M059J (cell line): ENCODE measurements at places on chromosomes 12 and 14. TPM values are rescaled to one million over a fixed set of nuclear protein-coding genes. Genes with fewer than 3 reads are reported as not detected.

GALNT8 gene
- not detected in 2 replicates for total RNA-seq

P3H3 gene
- 18.8 and 34.4 TPM in 2 replicates for total RNA-seq

DNA sequence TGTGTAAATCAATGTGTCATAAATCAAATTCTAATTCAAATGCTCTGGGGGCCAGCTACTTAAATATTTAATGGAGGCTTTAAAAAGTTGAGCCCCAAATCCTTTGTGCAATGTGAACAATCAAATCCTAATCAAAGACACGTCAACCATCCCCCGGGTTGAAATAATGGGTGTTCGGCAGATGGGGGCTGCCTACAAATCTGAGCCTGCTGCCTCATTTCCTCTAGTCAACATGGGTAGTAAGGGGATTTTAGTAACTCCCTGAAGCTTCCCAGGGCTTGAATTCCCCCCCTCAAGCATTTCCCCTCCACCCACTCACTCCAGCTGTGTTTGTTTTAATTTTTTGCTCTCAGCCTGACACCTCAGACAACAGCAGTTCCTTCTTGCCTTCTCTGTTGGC is 37.8 kb downstream of the SRRM4 start:
- DNase-seq: no peak

GRCh38 chr12:127542391-127542790 is 724.6 kb upstream of the TMEM132C start:
- no peak for DNase-seq

DNA sequence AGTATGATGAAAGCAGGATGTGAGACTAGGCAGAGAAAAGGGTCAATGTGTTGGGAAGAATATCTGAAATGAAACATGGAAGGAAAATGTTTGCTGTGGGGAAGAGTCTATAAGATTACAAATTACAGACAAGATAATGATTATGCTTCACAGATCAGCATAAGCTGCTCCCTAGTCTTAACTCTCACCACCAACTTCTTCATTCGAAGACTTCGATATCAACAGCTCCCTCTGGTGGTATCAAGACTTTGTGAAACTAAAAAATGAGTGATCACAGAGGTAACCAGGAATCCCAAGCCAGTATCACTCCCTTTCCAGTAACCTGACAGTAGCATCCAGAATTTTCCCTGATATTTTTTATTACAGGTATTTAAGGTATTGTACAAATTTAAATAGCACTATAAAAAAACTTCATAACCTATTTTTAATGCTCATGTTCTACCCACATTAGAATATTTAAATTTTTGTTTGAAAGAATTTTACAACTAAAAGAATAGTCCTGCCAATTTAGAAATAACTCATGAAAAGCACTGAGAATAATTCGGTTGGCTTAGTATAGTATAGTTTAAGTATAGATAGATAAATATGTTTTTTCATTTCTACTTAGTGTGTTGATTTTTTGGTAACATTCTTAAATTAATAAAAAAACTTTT is 84.4 kb downstream of the C2CD5 start:
- peak; percentile 57 for DNase-seq

FAM181A gene
- not detected in 2 replicates for total RNA-seq

GRCh38 chr14:75176142-75176820 is at the start of gene TMED10:
TMED10 (minus strand) TSS chr14:75176612; CDS start chr14:75176579, 33 bp downstream.
- peak; percentile 79 for DNase-seq

DNA sequence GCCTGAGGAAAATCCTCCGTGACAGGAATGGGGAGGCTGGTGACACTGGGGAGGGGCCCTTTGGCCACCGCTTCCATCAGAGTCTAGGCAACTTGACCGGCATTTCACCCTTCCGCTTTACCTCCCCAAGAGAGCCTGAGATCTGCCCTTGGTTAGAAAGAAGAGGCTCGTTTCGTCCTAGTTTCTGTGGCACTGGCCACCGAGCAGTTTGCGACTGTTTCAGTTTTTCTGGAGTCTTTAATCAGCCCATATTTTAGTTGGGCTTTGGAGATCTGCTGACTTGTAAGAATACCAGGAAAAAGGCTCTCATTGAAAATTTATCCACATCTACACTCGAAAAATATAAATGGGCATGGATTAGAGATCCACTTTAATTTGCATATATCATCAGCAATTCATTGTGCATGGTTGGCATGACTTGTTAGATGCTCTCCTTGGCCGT is 414 bp upstream of the ANKS1B start:
- no peak for DNase-seq

GRCh38 chr12:2854669-2855453 is 2.0 kb downstream of the TEX52 start:
- no peak for DNase-seq

DNA sequence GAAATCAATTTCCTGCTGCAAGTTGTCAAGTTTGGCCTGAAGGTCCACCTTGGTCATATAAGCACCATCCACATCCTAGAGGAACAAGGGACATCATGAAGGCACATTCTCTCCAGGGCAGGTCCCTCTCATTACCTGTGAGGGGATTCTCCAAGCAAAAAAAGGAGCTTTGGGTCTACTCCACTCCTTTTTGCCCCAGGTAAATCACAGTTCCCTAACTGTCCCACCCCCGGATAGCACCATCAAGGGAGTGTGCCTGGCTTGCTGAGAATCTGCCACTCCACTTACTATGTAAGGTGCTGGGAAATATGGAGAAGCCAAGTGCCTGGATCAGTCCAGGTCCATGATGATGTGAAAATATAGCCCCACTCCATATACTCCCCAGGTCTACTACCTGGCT is 2.5 kb downstream of the KRT1 start:
- no peak for DNase-seq

GRCh38 chr12:12870465-12870864 is 20.9 kb upstream of the GPRC5A start:
- DNase-seq: peak; percentile 99

FKBP4 gene
- total RNA-seq: 42.1 and 43.0 TPM in 2 replicates

DNA sequence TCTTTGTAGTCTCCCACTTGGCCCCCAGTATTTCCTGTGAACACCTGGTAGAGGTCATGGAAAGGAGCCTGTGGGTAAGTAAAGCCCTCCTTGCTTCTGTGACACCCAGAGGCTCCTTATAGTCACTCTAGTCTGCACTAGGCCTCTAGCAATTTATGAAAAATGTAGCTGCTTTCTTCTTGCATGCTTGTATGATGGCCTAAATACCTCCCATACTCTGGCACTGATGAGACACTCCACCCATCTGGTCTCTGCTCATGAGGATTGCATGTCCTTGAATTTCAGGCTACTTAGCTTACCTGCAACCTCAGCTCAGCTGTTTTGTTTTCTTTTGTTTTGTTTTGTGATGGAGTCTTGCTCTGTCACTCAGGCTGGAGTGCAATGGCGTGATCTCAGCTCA is 4.6 kb upstream of the A2ML1 start:
- DNase-seq: no peak

DNA sequence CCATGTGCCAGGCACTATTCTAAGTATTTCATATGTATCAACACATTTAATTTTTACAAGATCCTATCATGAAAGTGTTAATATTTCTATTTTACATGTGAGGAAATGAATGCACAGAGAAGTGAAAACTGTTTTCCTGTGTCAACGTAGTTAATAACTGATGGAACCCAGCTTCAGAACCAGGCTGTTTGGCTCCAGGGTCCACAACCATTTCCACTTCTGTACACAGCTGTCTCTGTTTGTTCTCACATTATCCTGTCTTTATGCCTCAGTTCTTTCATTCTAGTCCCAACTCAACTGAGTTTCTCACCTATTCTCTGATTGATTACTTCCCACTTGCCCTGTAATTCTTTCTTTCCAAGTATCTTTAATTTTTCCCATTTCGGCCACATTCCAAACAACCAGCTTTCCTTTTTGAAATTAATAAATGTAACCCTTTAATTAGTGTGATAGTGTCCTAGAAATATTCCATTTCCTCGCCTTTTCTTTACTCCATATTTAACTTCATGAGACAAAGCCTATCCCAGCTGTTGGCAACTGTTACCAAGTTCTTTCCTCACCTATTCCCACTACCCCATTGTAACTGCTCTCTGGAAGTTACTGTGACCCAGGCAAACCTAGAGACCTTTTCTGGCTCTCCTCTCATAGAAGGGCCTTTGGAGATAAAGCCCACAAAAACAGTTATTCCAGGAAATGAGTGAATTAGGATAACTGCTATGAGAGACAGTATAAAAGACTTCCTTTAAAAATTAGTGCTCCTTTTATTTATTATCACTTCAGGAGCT is 218.7 kb downstream of the RASSF9 start:
- no peak for DNase-seq

DNA sequence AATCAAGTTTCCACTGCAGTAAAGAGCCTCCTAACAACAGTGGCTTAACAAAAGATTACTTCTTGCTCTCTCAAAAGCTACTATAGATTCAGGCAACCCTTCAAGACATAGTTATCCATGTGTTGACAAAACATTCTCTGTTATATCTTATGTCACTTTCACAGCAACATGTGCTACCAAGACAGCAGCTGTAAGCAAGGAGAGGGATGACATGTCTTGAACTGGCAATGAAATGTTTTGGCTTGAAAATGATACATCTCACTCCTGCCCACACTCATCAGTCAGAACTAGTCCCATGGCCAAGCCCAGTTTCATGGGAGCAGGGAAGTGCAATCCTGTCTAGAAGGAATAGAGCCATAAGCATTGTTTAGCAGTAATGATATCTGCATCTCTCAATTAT is 10.7 kb upstream of the GRIN2B start:
- no peak for DNase-seq

FZD10 gene
- not detected in 2 replicates for total RNA-seq

- no peak for DNase-seq
These were observed 181.3 kb downstream of the CACNA1C start for GRCh38 chr12:2234091-2234490.

CAND1 gene
- 58.6 and 96.5 TPM in 2 replicates for total RNA-seq

DNA sequence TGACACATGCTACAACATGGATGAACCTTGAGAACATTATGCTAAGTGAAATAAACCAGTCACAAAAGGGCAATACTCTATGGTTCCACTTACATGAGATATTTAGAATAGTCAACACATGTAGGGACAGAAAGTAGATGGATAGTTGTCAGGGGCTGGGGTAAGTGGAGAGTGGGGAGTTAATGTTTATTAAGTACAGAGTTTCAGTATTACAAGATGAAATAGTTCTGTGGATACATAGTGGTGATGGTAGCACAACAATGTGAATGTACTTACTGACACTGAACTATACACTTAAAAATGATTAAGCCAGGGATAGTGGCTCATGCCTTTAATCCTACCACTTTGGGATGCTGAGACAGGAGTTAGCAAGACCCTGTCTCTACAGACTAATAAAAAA is 8.7 kb downstream of the NUP107 start:
- no peak for DNase-seq

LRP1-AS gene
- not detected in 2 replicates for total RNA-seq

TAS2R9 gene
- not detected in 2 replicates for total RNA-seq

GRCh38 chr12:92151916-92152315 is 6.3 kb upstream of the BTG1 start:
- DNase-seq: no peak

TCL1B gene
- total RNA-seq: not detected in 2 replicates

DNA sequence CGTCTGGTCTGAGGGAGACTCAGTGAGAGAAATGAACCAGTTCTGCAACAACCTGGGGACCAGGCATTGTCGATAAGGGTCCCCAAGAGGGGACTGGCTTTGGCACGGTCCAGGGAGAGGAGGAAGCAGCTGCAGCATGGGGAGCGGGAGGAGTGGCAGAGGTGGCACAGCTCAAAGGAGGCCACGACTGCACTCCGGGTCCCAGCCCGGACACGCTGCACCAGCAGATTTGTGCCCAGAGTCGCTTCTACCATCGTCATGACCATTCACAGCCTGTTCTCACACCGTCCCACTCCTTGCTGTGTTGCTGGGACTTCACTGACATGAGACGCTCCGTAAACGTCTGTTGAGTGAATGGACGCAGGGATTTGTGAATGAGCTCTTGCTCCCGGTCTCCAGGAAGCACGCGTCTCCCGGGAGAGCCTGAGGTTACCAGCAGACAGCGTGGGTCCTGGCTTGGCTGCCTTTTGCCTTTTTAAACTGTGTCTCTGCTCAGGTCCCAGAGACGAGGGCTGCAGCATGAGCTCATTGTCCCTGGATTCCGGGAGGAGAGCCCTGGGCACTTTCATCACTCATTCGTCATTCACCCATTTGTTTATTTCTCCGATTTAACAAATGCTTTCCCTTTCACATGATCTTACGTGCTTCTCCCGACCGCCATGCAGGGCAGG is 137.0 kb downstream of the PIWIL1 start:
- no peak for DNase-seq

NOVA1 gene
- not detected in 2 replicates for total RNA-seq

OR6C74 gene
- total RNA-seq: not detected in 2 replicates

MYF5 gene
- total RNA-seq: not detected in 2 replicates

- no peak for DNase-seq
These were observed 7.0 kb upstream of the TINF2 start for GRCh38 chr14:24249230-24250021.

NR1H4 gene
- total RNA-seq: 0.10 and 0.20 TPM in 2 replicates

GRCh38 chr14:93965287-93965821 is 11.0 kb downstream of the ASB2 start:
- DNase-seq: peak; percentile 88

CCDC184 gene
- total RNA-seq: 0.12 TPM in 1 of 2 replicates, not detected in the other

GRCh38 chr14:93430315-93431035 is at the start of gene UNC79:
UNC79 (plus strand) TSS chr14:93430939; CDS start chr14:93431030, 91 bp downstream.
- DNase-seq: no peak

DNA sequence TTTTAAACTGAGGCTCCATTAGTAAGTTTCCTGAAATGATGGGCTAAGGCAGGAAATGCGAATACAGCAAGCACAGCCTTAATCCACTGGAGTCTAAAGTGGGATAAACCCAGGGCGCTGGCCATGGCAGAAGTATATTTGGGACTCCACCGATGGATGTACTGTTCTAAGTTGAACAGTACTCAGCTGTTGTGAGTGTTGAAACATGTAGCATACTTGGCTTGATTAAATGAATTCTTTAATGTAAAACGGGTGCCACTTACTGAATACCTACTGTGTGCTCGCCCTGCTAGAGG is 996 bp downstream of the SSPN start:
- DNase-seq: no peak

DNA sequence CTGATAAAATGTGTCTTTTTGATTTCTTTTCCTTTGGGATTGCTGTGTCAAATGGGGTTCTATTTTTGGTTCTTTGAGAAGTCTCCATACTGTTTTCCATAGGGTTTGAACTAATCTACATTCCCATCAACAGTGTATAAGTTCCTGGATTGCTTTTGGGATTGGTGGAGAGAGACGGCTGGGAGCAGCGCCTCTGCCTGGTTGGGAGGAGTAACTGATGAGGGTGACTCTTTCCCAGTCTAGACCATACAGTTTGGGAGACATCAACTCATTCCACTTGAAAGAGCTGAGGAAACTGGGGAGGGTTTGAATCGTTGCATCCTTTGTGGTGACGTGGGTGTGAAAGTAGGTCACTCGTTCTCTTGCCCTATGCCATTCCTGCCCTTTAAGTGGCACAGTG is 42.3 kb upstream of the KCNA1 start:
- no peak for DNase-seq

ACIN1 gene
- total RNA-seq: 47.1 and 64.0 TPM in 2 replicates
